ENCODE measurements at places on chromosomes 11 and 22.

GRCh38 chr11:44978961-44979331, 28.3 kb upstream of the TP53I11 start:
- DNase-seq, result no peak

GRCh38 chr11:76700177-76701100, 29.9 kb upstream of the LRRC32 start:
- no peak for DNase-seq

DNA sequence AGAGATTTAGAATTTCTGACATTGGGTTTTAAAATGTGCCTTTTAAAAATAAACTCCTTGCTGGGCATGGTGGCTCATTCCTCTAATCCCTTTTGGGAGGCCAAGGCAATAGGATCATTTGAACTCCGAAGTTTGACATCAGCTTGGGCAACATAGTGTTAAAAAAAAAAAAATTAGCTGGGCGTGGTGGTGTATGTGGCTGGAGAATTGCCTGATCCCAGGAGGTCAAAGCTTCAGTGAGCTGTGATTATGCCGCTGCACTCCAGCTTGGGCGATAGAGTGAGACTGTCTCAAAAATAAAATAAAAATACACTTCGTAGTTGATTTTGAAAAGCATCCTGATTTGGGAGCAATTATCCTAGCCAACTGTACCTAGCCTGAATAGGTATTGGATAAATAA, 3.4 kb upstream of the APLP2 start:
- DNase-seq, result no peak

- no peak for DNase-seq
Observed at GRCh38 chr22:49163258-49163959, 664.3 kb downstream of the BRD1 start.
